ENCODE measurements at places on chromosomes 12 and 14. TPM values are rescaled to one million over a fixed set of nuclear protein-coding genes. Genes with fewer than 3 reads are reported as not detected.

RNASE1 gene
- 295 TPM for total RNA-seq

RGS6 gene
- total RNA-seq, result 18.5 TPM

TMEM119 gene
- 4.3 TPM for total RNA-seq

- no peak for DNase-seq
These were observed 278.1 kb upstream of the FAR2 start for GRCh38 chr12:28870839-28871440.

- no peak for DNase-seq
These were observed 25.1 kb downstream of the ANKS1B start for GRCh38 chr12:99959549-99960170.

DNA sequence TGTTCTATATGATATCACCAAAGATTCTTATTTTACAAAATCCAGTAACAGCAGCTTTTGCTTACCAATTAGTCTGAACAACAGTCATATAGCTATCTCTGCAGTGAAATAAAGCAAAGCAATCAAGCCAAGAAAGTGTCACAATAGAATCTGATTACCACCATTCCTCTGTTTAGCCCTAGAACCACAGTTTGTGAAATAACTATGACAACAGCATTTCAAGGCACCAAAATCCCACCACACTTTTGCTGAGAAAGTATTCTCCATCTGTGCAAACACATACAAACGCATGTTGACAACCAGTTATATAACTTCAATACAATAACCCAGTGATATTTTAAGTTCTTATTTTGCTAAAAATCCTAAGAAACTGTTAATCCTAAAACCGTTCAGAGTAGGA, 7.4 kb downstream of the PPP1R13B start:
- no peak for DNase-seq
